ENCODE measurements at places on chromosomes 12 and 14.

DNA sequence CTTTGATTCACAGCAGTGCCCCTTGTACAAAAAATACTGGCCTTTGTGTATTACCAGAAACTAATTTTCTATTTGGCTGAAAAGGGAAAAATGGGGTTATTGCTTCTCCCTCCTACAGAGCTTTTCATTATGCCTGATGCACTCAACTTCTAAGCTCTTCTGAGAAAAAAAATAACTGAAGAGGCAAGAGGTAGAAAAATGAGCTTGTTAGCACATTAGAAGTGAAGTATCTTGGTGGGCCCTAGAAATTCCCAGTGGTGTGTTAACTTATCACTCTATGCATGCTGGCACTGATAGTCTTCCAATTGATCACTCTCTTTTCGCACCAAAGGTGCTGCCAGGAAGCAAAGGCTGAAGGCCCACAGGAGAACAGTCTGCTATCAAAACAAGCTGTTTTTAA is 17.1 kb downstream of the INSM2 start:
- DNase-seq = no peak

- DNase-seq = no peak
Observed at GRCh38 chr12:123363390-123363739, 1.3 kb downstream of the SBNO1 start.

- no peak for DNase-seq
Observed at GRCh38 chr14:72576258-72576657, 317.6 kb downstream of the DPF3 start.

DNA sequence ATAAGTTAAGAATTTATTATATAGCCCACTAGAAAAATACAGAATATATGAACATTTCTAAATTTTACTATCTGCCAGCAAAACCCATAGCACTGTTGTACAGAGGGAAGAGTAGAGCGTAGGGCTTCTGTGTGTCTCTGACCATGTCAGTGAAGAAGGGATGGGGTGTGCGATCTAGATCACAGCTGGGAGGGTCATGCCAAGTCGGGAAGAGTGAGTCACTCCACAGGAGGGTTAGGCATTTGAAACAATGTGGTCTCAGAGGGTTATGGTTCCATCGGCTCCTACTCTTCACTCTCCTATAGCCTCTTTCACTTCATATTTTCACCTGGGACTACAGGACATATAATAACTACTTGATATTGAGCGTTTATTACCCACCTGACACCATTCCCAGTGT is 185.1 kb upstream of the DDHD1 start:
- no peak for DNase-seq
